ENCODE measurements at places on chromosomes 2 and 18.

- no peak for DNase-seq
These were observed 47.3 kb upstream of the SERPINE2 start for GRCh38 chr2:224086226-224086914.

- no peak for DNase-seq
These were observed 35.1 kb upstream of the B3GNT7 start for GRCh38 chr2:231360401-231360800.

DNA sequence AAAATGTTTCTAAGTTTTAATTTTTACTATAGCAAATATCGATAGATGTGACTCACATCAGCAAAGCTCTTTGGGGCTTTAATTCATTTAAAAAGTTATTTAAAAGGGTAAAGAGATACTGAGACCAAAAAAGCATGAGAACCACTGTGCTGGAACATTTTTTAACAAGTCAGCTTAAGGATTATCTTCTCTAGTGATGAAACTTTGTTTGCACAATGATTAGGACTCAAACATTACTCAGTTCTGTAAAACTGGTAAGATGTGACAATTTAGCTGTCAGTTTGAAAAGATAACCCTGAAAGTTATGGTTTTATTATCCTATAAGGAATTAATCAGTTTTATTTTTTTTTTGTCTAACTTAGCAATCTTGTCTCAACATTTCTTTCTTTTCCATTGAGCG, 301.4 kb downstream of the TSN start:
- no peak for DNase-seq

- DNase-seq, result no peak
These were observed 33.6 kb upstream of the ZBTB7C start for GRCh38 chr18:48442761-48443160.

- no peak for DNase-seq
These were observed 48.5 kb downstream of the NAT8 start for GRCh38 chr2:73593680-73594079.

DNA sequence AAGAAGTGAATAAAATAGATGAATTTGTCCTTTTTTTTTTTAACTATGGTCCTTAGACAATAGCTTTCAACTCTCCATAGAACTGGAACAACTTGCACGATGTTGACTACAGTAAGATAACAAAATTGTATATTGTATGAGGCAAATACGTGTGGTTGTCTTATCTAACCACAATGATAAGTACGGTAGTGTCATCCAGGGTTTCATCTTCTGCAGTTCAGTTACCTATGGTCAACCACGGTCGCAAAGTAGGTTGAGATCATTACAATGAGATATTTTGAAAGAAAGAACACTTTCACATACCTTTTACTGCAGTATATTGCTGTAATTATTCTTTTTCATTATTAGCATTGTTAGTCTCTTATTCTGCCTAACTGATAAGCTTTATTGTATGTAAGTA, 295.2 kb downstream of the PARD3B start:
- DNase-seq, result no peak

DNA sequence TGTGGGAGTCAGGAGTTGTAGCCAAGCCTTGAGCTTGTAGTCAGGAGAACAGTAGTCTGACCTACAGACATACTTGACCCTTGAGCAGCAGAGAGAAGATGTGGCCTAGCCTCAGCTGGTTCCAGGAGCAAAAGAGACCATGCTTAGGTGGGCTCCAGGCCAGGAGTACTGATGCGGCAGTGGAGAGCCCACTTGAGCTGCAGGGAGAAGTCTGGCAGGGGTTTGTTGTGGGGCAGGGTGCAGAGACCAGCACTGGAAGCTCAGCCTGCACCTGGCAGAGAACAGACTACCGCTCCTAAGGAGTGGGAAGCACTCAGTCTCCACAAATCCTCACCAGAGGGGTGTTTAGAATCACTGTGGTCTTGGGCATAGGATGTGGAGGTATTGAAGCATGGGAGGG, 197.9 kb downstream of the TPGS2 start:
- no peak for DNase-seq

GRCh38 chr2:68837164-68837860, 33.9 kb downstream of the BMP10 start:
- no peak for DNase-seq

GRCh38 chr2:156190517-156190916, 142.0 kb downstream of the NR4A2 start:
- no peak for DNase-seq

- no peak for DNase-seq
These were observed 27.8 kb downstream of the CRACDL start for GRCh38 chr2:98907966-98908905.

DNA sequence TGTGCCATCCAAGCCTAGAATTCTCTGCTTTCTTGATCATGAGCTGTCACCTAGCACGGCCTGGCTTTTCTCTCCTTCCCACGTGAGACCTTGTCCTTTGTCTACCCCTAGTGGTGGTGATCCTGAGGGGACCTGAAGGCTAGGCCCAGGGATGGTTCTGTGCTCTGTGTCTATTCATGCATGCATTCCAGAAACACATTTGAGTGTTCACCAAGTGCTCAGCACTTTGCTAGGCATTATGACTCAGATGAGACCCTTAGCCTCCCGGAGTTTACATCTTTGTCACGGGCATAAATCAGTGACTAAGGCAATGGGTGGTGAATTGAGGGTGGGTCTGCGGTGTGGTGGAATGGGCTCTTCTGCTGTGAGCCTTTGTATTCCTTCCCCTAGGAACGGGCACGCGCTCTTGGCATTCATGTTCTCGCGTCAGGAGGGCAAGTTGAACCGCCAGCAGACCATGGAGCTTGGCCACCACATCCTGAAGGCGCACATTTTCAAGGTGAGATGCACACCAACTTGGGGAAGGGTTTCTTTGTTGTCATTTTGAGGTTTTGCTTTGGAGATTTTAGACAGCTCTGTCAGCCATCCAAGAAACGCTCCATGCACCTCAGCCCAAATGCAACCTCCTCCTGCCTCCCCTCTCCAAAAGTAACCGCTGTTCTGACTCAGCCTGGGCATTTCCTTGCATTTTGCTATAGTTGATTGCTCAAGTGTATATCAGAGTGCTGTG, 100.9 kb downstream of the WDSUB1 start:
- no peak for DNase-seq

DNA sequence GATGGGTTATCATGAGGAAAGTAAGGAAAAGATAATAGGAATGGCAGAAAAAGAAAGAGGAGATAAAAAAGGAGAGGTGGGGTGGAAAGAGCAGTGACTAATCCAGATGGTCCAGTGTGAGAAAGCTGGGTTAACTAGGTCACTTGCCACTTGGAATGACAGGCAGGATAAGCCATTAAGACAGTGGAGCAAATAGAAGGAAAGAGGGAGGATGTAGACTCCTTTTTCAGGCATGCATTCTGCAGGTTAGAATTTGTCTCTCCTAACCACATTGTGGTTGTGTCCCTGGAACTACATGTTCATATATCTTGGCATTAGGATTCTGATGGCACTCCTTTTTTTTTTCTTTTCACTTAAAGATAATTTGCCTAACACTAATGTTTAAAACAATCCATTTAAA, 13.4 kb upstream of the NEMP2 start:
- no peak for DNase-seq

DNA sequence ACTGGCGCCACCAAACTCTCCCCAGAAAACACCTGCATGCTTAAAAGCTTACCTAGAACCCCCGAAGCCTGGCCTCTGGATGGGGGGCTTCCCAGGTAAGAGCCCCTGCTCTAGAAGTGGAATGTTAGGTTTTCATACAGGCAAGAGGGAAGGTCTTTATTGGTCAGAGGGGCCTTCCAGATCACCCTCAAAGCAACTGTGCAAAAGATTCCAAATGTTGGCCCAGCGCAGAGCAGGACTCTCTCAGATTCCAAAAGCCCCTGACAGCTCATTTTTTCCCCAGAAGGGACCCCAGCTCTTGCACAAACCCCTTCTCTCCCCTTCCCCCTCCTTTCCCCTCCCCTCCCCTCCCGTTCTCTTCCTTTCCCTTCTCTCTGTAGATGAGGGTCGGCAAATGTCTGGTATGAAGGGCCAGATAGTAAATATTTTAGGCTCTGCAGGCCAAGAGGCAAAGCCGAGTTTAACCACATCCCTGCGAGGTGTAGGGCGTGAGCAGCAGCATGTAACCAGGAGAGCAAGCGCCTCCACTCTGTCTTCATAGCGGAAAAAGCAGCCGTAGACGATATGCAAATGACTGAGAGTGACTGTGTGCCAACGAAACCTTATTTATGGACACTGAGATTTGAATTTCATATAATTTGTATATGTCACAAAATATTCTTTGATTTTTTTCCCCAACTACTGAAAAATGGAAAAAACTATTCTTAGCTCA, 116.9 kb downstream of the SMAD7 start:
- no peak for DNase-seq

GRCh38 chr18:44682871-44683221, 2.2 kb downstream of the SETBP1 start:
- peak; percentile 38 for DNase-seq

- no peak for DNase-seq
These were observed 375.3 kb downstream of the SLC4A3 start for GRCh38 chr2:220002699-220003098.

- no peak for DNase-seq
These were observed 81.0 kb downstream of the GPR39 start for GRCh38 chr2:132497591-132497990.

- no peak for DNase-seq
These were observed 88.4 kb downstream of the CABLES1 start for GRCh38 chr18:23223641-23224040.

GRCh38 chr2:10202131-10202665, 79.7 kb downstream of the RRM2 start:
- no peak for DNase-seq

GRCh38 chr2:46181306-46181705, 115.9 kb upstream of the EPAS1 start:
- no peak for DNase-seq

DNA sequence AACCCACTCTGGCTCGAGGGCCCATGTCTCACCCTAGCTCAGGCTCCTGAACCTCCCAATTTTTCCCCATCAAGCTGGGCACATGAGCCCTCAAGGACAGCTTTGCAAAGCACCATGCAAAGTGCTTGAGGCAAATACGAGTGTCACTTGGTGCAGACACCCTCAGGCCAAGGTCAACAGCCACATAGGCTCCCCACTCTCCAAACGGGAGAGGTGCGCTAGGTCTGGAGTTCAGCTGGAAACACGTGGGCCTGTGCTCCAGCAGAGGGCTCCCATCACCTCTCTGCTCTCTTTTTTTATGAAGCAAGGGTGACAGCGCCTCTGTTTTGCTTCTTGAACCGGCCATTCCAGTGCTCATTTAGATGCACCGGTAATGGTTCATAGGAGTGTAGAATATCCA, 11.9 kb upstream of the ARHGAP25 start:
- DNase-seq, result no peak

GRCh38 chr2:10559101-10559500, 111.0 kb upstream of the ODC1 start:
- no peak for DNase-seq

GRCh38 chr18:35466334-35466733, 31.4 kb downstream of the INO80C start:
- DNase-seq, result no peak

DNA sequence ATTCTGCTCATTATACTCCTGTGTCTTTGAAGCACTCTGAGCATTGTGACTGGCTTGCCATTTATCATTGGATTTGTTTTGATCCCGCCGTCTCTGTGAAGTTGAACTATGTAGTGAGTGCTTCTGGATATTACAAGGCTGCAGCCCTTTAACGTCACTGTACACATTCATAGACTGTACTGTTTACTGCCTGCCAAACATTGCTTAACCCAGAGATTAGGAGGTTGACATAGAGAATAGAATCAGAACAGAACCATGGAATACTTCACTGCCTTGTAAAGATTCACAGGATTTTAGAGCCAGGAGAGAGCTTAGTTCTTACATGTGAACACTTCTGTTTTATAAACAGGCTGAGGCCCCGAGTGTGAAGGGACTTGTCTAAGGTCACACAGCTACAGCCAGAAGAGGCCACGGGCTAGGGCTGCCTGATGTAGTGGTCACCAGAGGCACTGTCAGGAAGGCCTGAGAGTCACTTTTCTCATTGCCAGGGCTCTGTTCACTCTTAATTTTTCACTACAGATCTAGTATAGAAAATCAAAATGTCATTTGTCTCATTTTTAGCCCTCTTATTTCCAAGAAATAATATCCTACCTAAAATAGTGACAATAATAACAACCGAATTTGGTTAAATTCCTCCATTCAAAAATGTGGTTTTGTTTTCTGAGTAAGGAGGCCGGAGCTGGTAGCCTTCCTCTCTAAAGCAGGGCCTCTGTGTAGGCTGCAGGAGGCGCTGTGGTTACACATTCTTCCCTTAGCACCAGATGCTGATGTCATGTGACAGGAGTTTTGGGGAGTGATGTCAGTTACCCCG, 87.9 kb downstream of the UGGT1 start:
- no peak for DNase-seq

All from NCI-H2227 treated with DMSO at 0.1 percent for 48 hours (cell line).